Liver (tissue), 10 donors: ENCODE measurements at places on chromosomes 5 and 9. TPM values are rescaled to one million over a fixed set of nuclear protein-coding genes. Genes with fewer than 3 reads are reported as not detected.

DNA sequence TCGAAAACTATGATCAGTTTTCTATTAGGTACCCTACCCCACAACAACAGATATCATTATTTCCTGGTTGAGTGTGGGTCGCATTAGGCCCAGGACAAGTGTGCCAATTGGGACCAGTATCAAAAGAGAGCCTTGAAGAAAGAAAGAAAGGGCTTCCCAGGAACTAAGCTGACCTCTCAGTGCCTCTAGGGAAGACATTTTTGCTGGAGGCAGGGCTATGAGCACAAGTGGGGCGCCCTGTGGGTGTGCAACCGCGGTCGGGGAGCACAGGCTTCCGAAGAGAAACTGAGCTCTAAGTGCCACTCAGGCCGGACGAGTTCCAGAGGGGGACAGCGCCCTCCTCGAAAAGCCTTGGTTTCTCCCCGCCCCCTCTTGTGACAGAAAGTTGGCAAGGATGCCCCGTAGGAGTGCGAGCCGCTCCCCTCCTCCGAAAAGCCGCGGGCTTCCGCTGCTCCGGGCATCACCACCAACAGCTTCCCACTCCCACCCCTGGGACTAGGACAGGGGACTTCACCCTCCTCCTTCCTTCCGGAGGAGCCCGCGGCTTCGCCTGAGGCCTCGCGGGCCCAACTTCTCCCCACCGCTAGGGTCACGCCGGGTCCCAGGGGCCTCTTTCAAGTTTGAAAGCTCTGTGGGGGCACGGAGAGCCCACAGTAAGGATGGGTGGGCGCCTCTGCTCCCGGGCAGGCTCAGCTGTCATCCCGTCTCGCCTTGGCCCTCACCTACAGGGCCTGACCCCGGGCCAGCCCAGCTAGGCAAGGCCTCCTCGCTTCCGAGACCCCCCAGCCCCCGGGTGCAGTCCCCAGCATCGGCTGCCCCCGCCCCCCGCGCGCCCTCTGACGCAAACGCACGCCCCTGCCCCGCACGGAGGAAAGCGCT lies 2.0 kb downstream of the NR2F1-AS1 start:
- H3K4me1 ChIP-seq = peaks cover 2% of the 10 kb centered on the region
- H3K27me3 ChIP-seq = peaks cover 3% of the 10 kb centered on the region
- peak overlapping the region; percentile 86 for H3K27ac ChIP-seq
- no peaks in the 10 kb centered on the region for H3K36me3 ChIP-seq
- H3K4me3 ChIP-seq = peak overlapping the region; percentile 56

DNA sequence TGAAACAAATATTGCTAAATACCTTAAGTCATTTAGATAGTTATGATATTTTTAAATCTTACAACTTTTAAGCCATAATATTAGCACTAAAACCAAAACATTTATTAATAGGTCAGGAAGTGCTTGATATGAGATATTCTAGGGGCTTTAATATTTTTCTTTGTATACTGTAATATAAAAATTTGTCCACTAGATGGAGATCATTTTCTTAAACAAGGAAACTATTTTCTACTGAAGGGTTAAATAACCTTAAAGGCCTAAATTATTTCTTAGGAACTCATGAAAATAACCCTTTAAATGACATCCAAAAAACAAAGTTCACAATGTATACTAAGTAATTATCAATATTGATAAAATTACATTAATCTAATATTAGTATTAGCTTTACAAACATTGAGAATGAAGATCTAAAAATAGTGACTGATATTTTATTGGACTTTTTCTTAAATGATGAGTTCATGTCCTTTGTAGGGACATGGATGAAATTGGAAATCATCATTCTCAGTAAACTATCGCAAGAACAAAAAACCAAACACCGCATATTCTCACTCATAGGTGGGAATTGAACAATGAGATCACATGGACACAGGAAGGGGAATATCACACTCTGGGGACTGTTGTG lies 635.7 kb downstream of the RAB3C start:
- H3K4me3 ChIP-seq = no peak overlapping the region
- no peak for DNase-seq
- H3K27me3 ChIP-seq = no peaks in the 10 kb centered on the region
- H3K36me3 ChIP-seq = no peaks in the 10 kb centered on the region

Gene CARTPT
- not detected for total RNA-seq

- DNase-seq = no peak
- H3K27ac ChIP-seq = no peak overlapping the region
- H3K4me3 ChIP-seq = no peak overlapping the region
These were observed 293.4 kb downstream of the YTHDC2 start for GRCh38 chr5:113806904-113807303.

Gene SPATA31D1
- not detected for total RNA-seq

GRCh38 chr5:143707806-143708205 lies 104.2 kb upstream of the HMHB1 start:
- no peak overlapping the region for H3K27ac ChIP-seq
- H3K4me3 ChIP-seq = no peak overlapping the region
- no peaks in the 10 kb centered on the region for H3K36me3 ChIP-seq
- no peaks in the 10 kb centered on the region for H3K27me3 ChIP-seq
- no peak for DNase-seq
- H3K4me1 ChIP-seq = no peaks in the 10 kb centered on the region

DNA sequence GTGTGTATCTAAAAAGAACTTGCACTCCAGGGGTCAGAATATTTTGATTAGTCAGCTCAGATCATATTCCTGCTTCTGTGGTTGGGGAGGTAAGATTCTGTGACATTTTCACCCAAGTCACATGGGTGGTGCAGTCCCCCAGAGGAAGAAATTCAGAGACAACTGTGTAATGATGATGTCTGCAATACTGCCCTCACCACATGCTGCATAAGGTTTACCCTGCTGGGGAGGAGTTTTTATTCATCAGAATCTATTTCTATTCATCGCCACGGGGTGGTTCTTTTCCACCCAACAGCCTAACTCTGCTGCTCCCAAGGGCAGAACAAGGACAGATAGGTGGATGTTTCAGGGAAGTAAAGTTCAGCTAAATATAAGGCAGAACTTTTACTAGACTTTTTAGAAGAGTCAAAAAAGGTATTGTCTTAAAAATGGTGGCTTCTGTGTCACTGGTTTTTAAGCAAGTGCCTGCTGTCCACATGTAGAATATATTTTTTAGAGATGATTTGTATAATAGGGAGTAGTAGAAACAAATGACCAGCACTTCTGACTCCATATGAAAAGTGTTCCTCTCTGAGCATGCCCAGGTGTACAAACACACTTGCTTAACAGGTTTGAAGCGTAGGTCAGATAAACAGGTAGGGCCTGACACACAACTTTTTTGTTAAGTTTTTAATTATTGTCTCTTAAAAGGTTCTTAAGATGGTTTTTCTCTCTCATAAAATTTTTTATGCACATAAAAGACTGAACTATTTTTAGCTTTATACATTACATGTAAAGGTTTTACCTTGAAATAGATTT lies 352.7 kb downstream of the LRRC70 start:
- DNase-seq = no peak
- H3K4me3 ChIP-seq = no peak overlapping the region
- no peaks in the 10 kb centered on the region for H3K27me3 ChIP-seq
- no peaks in the 10 kb centered on the region for H3K36me3 ChIP-seq
- H3K27ac ChIP-seq = no peak overlapping the region
- H3K4me1 ChIP-seq = no peaks in the 10 kb centered on the region

DNA sequence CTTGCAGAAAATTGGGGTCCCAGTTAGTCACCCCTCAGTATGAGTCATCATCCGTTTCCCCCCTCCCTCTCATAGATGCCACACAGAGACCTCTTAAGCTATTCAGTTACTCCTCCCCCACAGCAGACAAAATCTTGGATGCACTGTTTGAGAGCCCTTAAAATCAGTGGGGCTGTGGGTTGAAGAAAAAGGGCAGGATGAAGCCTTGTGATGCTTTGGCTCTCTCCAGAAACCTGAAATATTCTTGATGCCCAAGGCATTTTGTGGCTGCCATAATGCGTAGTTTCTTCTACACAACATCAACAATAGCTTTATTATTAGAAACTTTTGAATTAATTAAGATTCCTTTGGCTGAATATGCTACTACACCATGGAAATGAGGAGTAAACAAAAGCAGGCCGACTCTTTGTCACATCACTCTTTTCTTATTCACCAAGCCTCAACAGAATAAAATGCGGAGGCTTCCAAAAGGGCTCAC lies 133.8 kb downstream of the MRPS30 start:
- no peaks in the 10 kb centered on the region for H3K36me3 ChIP-seq
- no peak overlapping the region for H3K27ac ChIP-seq
- no peaks in the 10 kb centered on the region for H3K4me1 ChIP-seq
- DNase-seq = no peak
- no peak overlapping the region for H3K4me3 ChIP-seq
- H3K27me3 ChIP-seq = no peaks in the 10 kb centered on the region

Gene GNA14
- 5.4 TPM for total RNA-seq

GRCh38 chr9:129208207-129209032 lies 30.4 kb upstream of the IER5L start:
- H3K27me3 ChIP-seq = no peaks in the 10 kb centered on the region
- H3K4me3 ChIP-seq = no peak overlapping the region
- no peaks in the 10 kb centered on the region for H3K4me1 ChIP-seq
- H3K36me3 ChIP-seq = no peaks in the 10 kb centered on the region
- no peak overlapping the region for H3K27ac ChIP-seq
- DNase-seq = no peak

DNA sequence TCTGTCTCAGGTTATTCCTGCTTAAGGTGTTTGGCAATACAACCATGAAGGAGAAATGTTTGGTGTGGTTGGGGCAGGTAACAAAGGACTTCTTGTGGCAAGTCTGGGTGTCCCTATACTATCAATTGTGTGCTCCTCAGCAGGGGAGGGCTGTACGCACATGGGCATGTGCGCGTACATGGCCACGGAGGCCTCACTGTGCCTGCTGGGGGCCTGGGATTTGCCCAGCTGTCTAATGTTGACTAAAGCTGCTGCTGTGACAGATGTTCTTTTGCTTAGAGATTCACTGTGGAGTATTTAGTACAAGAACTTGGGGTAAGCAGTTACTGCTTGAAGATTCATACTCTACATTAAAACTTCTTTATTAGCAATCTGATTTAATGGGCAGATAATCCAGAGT lies 97.5 kb downstream of the HSPA4 start:
- no peak overlapping the region for H3K27ac ChIP-seq
- DNase-seq = no peak
- H3K4me3 ChIP-seq = no peak overlapping the region
- H3K27me3 ChIP-seq = no peaks in the 10 kb centered on the region
- no peaks in the 10 kb centered on the region for H3K4me1 ChIP-seq

Gene GLIPR2
- total RNA-seq = 17.6 TPM

GRCh38 chr9:117138231-117138630 lies 276.6 kb downstream of the ASTN2 start:
- no peak for DNase-seq
- no peaks in the 10 kb centered on the region for H3K27me3 ChIP-seq
- H3K27ac ChIP-seq = no peak overlapping the region
- no peak overlapping the region for H3K4me3 ChIP-seq
- no peaks in the 10 kb centered on the region for H3K4me1 ChIP-seq
